ENCODE measurements at places on chromosomes 11 and 22.

- DNase-seq, result no peak
Measured at GRCh38 chr11:77409046-77409445, 64.8 kb downstream of the PAK1 start.

GRCh38 chr11:69005183-69005630 is 7.8 kb downstream of the MRGPRF start:
- no peak for DNase-seq

GRCh38 chr11:18749681-18750319 is 23.8 kb upstream of the IGSF22 start:
- DNase-seq, result no peak

GRCh38 chr22:42973536-42973881 is 41.4 kb downstream of the PACSIN2 start:
- DNase-seq, result no peak

- peak; percentile 71 for DNase-seq
Measured at GRCh38 chr11:123509737-123510578, 79.9 kb downstream of the GRAMD1B start.

DNA sequence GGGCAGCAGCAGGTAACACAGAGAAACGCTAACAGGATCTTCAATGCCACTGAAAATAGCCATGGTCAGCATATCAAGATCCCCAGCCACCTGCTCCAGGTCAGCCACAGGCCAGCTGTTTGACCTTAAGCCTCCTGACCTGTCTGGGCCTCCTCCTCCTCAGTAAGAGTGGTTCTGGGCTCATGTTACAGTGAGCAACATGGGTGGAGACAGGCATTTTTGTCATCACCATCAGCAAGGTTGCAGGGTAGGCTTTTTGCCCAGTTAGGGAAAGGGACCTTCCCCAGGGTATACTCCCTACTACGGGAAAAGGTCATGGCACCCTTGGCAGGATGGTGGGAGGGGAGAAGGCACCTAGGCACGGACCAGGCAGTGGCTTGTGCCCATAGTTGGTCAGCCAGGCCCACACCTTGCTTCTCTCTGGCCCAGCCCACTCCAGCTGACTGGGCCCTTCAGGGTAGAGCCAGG is 131.8 kb upstream of the PARVA start:
- no peak for DNase-seq

DNA sequence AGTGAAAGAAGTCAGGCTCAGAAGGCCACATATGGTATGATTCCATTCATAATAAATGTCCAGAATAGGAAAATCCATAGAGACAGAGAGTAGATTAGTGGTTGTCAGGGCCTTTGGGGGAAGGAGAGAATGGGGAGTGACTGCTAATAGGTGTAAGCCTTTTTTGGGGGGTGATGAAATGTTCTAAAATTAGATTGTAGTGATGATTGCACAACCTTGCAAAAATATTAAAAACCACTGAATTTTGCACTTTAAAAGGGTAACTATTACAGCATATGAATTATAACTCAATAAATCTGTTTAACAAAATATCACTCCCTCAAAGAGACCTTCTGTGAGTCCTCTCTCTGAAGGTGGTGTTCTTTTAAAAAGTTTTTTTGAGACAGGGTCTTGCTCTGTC is 72.3 kb upstream of the GRK3 start:
- DNase-seq, result no peak

DNA sequence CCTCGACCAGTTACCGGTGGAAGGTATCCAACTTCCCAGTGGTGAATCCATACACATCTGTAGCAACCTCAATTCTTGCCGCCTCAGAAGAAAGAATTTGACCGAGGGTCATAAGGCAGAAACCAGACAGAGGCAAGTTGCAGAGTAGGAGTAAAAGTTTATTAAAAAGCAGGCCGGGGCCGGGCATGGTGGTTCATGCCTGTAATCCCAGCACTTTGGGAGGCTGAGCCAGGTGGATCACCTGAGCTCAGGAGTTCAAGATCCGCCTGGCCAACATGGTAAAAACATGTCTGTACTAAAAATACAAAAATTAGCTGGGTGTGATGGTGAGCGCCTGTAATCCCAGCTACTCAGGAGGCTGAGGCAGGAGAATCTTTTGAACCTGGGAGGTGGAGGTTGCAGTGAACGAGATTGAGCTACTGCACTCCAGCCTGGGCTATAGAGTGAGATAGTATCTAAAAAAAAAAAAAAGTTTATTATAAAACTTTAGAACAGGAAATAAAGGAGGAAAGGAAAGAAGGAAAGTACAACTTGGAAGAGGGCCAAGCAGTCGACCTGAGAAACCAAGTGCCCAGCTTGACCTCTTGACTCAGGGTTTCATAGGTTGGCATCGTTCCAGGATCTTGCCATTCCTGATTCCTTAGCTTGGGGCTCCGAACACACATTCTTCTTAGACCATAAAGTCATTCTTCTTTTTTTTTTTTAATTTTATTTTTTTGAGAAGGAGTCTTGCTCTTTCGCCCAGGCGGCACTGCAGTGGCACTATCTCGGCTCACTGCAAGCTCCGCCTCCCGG is 27.8 kb downstream of the RGL4 start:
- DNase-seq, result no peak

GRCh38 chr22:38171927-38172831 is 9.5 kb downstream of the PLA2G6 start:
- DNase-seq, result no peak

DNA sequence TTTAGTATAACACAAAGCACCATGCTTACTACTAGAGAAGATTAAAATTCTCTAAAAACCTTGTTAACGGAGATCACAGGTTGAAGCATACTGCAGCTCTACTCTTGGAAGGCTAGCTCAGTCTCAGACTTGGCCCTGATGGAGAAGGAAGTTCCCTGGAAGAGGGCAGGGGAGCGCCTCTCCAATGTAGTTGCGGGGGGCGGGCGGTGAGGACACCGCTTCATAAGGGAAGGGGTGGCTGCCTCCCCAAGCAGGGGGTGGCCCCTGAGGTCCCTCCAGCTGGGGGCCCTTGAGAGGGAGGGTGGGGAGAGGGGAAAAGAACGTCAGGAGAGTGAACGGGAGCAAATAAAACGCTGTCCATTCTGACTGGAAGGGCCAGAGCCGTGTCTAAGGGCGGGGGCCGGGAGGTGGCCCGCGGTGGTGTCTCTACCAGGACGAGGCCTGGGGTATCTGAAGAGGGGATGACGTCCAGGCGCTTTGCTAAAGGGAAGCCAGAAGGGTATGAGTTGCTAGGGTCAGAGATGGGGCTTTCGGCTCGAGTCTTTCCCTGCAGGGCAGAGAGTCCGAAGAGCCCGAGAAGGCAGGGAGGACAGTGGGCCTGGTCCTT is 553 bp upstream of the USP47 start:
- DNase-seq, result no peak

DNA sequence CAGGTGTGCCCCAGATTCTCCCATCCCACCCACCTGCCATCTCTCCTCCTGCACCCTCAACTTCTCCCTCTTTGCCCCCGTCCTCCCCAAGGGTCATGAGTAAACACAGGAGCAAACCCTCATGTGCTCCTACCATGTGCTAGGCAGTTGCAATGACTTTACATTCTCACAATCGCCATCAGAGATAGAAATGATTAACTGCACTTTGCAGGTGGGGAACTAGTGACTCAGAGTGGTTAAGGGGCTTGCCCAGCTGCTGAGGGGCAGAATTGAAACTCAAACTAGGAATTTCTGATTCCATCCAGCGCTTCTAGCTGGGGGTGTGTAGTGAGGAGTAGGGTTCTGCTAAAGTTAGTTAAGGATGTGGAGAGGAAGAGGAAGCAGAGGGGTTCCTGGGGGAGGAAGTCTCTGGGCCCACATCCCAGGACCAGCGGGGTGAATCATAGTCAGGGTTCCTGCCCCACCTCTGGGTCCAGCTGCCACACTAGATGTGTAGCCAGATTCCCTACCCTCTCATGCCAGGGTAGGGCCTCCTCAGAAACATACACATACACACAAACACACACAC is 16.0 kb upstream of the PRG2 start:
- no peak for DNase-seq

- no peak for DNase-seq
Measured at GRCh38 chr11:74403607-74404321, 5.5 kb upstream of the PGM2L1 start.

GRCh38 chr22:40414838-40415505 is 44.6 kb downstream of the SGSM3 start:
- peak; percentile 29 for DNase-seq

DNA sequence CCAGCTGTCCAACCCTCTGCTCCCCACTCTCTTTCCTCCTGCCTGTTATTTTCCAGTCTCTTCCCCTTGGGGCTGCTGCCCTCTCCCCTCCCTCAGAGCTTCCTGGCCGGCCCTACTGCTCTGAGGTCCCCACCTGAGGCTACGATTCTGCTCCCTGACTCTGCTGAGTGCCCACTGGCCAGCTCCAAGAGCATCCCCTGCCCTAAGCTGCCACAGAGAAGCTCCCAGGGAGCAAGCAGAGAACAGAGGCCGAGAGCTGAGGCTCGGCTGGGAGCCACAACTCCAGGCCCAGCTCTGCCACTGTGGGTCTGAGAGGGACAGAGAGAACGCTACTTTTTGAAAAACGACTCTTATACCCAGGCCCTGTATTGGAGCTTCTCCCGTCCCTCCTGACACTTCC is 61.1 kb downstream of the CHRDL2 start:
- no peak for DNase-seq

GRCh38 chr22:45905326-45905923 is 71.5 kb downstream of the WNT7B start:
- no peak for DNase-seq

- peak; percentile 50 for DNase-seq
Measured at GRCh38 chr11:57303990-57304579, 20.7 kb downstream of the TNKS1BP1 start.

DNA sequence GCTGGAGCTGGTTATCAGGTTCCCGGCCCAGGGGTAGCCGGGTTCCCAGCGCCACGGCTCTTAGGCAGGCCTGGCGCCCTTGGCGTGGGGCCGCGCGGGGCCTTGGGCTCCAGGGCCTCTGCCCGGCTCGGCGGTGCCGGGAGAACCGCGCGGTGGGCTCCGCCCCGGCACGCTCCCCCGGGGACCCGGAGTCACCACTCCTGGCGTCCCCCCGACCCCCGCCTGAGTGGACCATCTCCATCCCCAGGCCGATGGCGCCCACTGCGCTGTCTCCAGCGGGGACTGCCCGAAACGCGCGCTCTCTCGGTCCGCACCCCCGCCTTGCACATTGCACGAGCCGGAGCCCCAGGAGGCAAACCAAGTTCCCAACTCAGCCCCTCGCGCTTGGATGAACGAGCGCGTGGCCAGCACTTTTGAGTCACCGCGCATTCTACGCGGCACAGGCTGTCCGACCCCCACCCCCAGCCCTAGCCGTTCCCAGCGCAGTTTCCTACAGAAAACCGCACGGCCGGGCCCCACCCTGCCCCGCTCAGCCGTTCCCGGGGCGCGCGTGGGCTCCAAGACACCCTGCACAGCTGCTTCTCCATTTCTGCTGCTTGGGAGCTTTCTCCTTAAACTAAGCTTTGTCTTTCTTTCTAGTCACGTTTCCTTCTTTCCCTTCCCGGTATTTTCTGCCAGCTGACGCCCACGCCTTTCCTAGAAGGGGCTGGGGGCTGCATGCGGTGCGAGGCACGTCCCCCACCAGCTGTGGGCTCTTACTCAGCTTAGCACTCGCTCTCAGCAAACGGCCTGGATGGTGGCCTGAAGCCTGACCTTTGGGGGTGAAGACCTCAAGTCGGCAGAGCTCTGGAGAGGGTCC is 650 bp upstream of the CHID1 start:
- DNase-seq, result no peak

DNA sequence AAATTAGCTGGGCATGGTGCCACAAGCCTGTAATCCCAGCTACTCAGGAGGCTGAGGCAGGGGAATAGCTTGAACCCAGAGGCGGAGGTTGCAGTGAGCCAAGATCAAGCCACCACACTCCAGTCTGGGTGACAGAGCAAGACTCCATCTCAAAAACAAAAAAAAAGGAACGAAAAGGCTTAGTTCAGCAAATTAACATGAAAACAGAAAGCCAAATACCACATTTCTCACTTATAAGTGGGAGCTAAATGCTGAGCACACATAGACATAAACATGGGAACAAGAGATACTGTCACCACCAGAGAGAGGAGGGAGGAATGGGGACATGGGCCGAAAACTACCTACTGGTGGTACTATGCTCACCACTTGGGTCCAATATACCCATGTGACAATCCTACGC is 38.6 kb downstream of the SCGB1A1 start:
- no peak for DNase-seq

DNA sequence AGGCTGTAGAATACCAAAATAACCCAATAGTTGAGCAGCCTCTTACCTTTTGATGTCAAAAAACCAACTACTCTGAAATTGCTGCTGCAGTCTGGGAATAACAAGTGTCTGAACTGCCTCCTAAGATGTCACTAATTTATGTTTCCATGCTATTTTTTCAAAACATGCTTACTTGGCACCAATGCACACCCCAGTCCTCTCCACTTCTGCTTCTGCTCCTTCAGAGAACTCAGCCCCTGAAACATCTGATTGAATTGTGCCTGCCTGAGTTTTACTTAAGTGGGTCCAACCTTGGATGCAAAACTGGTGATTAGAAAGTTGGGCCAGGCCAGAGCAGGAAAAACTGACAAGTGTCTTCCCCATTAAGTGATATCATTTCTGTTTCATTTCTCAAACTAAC is 24.6 kb upstream of the TMEM218 start:
- no peak for DNase-seq

- DNase-seq, result no peak
Measured at GRCh38 chr22:21816787-21817496, 50.5 kb downstream of the MAPK1 start.

Measured in left hindlimb (tissue), 1 donor.